ENCODE measurements at places on chromosomes 6 and 20.

- DNase-seq: no peak
Observed at GRCh38 chr6:25472306-25472705, 179.7 kb upstream of the SCGN start.

DNA sequence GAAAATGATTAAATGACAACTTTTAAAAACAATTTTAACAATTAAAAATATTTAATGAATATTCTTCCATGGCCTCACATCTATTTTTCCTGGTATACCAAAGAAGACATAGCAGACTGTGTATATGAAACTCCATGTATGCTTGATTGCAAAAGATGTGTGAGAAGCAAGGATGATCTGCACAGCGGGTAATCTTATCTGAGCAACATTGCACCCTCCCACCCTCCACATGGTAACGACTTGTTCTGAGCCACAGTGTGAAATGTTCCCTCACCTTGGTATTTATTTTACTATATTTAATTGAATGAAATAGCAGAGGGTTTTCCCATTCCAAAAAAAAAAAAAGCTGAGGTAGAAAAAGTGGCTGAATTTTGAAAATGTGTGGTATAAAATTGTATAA is 204.4 kb downstream of the SYNE1 start:
- no peak for DNase-seq

DNA sequence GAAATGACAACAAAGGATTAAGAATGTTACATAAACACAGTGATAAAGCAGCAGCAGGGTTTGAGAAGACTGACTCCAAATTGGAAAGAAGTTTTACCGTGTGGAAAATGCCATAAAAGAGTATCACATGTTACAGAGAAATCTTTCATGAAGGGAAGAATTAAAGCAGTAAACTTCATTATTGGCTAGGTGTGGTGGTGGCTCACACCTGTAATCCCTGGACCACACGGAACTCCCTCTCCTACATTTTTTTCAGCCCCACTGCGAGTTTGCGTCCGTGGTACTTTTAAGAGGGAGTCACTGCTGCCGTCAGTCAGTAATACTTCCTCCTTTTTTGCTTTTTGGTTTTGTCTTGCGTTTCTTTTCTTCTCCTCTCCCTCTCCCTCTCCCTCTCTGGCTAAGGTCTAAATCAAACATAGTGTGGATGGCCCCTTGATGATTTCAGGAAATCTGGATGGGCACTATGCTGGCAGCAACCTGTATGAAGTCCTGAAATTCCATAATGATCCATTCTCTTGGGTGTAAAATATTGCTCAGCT is 112.3 kb downstream of the MAN1A1 start:
- no peak for DNase-seq

GRCh38 chr20:41657655-41658054 is 39.5 kb upstream of the CHD6 start:
- no peak for DNase-seq

All from activated CD4-positive, alpha-beta T cell treated with anti-CD3 and anti-CD28 coated beads, Interleukin-2, amount 50 U/mL, for 24 hours (primary cell).